T-cell (primary cell): ENCODE measurements at places on chromosomes 3 and 15. TPM values are rescaled to one million over a fixed set of nuclear protein-coding genes. Genes with fewer than 3 reads are reported as not detected.

- DNase-seq: no peak
These were observed 880.1 kb downstream of the CADM2 start for GRCh38 chr3:85838921-85839320.

- DNase-seq: peak; percentile 67
These were observed 13.5 kb upstream of the ZNF592 start for GRCh38 chr15:84734794-84735479.

DNA sequence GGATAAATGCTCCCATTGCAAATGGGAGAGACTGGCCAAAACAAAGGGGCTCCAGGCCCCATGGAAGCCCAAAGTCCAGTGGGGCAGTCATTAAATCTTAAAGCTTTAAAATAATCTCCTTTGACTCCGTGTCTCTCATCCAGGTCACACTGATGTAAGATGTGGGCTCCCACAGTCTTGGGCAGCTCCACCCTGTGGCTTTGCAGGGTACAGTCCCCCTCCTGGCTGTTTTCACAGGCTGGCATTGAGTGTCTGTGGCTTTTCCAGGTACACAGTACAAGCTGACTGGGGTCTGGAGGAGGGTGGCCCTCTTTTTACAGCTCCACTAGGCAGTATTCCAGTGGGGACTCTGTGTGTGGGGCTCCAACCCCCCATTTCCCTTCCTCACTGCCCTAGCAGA, 45.9 kb downstream of the NIPA2 start:
- no peak for DNase-seq

DNA sequence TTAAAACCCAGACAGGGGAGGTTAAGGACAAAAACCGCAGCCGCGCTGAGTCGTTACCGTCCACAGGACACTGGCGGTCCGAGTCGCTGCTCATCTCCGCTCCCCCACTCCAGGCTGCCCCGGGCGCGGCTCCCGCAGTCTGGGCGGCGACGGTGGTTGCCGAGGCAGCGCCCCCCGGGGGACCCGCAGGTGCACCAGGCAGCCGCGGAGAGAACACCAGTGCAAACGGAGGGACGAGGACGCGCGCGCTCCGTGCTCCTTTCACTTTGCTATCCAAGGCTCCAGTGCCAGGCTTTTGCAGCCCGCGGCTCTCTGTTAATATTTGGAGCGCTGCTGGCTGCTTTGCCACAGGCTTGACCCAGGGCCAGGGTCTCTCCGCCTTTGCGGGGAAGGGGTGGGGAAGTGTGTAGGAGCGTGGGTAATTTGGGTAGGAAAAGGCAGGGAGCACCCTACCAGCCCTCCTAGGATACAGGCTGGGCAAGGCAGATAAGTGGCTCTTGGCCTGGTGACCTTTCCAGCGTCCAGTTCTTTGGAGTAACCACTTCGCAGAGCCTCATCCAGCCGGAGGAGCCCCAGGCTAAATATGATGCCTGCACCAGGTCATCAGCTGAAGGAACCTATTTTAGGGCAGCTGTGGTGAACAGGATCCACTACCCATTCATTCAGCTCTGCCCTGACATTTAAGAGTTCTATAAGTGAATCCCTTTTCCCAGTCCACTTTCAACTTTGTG, at the start of gene GADL1:
GADL1 (minus strand) TSS at position 141 of the 731 bp plus-strand sequence; CDS start at position 94, 47 bp downstream.
- no peak for DNase-seq

DNA sequence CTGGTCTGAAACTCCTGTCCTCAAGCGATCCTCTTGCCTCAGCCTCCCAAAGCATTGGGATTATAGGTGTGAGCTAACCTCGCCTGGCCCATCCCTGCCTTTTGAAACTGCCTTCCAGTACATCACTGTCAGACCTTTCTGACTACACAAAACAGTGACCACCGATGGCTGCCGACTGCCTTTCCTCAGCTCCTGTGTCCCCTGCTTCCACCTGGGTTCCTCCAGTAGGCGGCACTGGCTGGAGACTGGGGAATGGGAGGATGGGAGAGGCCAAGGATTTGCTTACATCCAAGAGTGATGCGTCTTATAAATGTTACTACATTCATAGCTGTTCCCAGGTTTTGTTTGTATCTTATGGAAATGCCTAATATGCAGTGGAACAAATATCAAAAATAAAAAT, 242.8 kb downstream of the BBX start:
- no peak for DNase-seq

DNA sequence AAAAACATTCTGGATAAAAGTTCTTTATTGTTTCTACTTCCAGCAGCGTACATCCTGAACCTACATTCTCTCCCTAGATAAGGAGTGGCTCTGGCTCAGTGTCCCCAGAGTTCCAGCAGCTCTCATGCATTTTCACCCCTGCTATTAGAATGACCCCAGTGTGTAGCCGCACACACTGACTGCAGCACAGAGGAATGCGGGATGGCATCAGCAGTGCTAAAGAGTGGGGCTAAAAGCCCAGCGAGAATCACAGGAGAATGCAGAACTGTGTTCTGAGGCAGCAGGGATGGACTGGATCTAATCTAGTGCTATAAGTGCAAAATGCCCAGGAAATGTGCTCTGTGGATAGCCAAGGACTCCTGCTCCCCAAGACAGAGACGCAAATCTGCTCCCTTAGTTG, 66.4 kb upstream of the TJP1 start:
- no peak for DNase-seq

GRCh38 chr15:77744398-77744797, 111.7 kb upstream of the LINGO1 start:
- no peak for DNase-seq

GRCh38 chr15:40320931-40321371, 2.5 kb upstream of the INAFM2 start:
- peak; percentile 50 for DNase-seq

- no peak for DNase-seq
These were observed 172.3 kb upstream of the UBE2E1 start for GRCh38 chr3:23633261-23633960.

DNA sequence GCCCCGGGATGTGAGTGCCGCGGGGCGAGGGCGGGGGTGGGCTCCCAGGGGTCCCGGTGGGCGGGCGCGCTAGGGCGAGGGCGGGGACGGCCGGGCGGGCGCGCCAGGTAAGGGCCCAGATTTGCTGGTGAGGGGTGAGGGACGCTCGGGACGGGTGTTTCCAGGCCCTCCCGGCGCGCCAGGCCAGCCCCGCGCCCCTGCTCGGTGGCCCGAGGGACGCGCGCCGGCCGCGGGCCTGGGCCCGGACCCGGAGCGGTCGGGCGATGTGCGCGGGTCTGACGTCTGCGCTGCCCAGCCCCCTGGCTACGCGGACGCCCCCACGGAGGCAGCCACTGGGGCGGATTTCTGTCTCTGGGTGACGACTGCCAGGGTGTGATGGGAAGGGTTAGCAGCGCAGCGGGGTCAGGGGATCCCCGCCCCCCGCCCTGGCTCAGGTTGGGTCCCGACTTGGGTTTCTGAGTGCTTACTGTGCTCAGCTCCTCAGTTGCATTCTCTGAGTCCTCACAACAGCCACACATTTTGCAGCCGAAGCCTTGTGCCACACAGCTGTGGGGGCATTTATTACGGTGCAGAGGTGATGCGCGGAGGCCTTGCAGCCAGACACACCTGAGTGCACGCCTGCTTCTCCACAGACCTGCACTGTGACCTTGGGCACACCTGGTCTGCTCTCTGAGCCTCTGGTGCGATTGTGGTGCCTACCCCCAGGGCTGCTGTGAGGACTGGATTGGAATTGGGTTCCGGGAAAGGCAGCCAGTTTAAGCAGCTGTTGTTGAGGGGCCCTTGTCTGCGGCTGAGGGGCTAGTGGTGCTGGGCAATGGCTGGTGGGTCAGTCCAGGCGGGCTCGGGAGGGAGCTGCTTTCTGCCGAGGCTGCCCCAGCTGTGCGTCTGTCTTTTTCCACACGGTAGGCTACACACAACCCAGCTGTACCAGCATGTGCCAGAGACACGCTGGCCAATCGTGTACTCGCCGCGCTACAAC, 523 bp downstream of the HDAC11 start:
- peak; percentile 58 for DNase-seq

- DNase-seq: no peak
These were observed 38.3 kb downstream of the MYH15 start for GRCh38 chr3:108472001-108472591.

DNA sequence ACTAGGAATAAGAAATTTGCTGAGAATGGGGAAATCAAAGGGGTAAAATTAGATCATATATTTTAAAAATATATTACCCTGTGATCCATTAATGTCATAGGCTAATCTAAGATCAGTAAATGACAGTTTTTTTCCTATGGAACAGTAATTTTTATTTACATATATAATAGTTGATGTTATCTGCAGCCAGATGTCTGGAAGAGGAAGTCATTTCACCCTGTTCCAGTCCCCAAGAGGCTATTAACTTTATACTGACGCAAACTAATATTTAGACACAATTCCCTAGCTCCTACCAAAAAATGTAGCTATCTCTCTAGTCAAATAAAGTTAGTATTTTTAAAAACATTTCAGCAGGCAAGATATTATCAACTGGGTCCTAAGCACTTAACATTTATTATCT, 558.0 kb downstream of the MECOM start:
- DNase-seq: no peak

DNA sequence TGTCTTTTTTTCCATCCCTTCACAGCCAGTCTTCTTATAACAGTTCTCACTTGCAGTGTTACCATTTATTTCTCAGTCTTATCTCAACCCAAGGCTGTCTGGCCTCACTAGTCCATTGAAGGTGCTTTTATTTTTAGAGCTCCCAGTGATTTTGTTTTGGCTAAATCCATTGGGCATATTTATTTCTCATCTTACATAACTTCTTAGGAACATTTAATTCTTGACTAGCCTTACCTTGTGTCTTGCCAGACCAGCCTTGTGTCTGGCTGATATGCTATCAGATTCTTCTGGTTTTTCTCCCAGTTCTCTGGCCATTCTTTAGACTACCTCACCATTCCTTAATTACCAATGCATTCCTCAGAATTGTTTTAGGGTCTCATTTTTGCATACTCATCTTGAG, 42.3 kb upstream of the TUSC7 start:
- no peak for DNase-seq

DNA sequence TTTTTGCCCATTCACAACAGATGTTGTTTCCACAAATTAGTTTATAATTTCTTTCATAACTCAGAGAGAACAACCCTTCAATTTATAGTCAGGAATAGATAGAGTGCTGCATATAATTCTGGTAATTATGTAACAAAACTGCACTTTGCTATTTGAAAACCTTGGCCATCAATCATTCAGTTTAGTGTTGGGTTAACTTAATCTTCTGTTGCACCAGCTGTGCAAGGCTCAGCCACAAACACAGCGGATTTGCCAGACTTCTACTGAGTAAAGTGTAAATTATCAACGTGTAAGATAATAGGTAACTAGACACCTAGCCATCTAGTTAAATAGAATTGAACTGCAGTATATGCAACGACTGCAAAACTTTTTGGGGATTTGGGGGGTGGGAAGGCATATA, 1064.3 kb upstream of the EPHA6 start:
- no peak for DNase-seq

DNA sequence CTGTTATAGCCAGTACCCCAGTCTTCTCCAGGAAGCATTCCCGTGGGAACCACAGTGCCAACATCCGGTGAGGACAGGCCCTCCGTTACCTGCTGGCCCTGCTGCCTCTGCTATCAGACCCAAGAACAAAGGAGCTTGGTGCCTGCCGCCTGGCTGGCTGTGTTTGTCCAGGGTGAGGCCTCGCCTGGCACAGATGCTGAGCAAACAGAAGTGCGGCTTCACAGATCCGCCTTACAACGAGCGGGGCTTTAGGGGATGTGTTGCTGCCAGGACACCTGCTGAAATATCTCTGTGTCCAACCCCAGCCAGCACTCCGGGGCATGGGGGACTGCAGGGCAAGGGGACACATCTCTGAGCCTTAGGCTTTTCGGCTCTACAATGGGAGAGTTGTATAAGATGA, 2.2 kb upstream of the EPHB3 start:
- DNase-seq: no peak

DNA sequence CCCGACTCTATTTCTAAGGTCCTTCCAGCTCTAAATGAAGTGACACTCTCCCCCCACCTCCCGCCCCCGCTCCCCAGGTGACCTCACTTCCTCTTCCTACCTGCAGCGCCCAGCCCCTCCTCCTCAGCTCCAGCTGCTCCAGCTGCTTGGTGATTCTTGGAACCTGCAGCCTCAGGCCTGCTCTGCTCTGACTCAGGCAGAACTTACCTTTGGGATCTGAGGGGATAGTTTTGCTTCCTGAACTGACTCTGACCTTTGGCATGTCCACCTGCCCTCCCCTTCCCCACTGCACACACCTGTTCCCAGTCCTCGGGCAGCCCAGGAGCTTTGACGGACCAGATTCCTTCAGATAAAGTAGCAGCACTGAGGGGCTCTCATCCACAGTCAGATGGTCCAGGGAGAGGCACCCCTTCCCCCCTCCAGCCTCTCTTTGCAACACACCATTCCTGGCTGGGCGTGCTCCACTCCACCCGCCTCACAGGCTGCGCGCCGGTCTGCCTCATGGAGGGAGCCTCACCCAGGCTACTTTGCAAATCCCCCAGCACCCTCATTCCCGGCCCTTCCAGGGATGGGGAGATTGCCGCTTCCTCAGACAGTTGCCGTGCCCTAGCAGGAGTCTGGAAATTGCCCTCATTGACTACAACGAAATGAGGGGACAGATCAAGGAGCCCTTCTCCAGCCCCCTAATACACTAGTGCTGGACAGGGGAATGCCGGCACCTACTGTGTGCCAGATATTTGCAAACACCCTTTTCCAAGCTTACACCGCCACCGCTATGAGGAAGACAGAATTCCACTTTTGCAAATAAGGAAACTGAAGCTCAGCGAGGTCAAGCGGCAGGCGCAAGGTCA, 692 bp upstream of the C15orf39 start:
- DNase-seq: peak; percentile 22

SLC22A13 gene
- 0.73 TPM for total RNA-seq

ZNF660 gene
- total RNA-seq: 0.95 TPM

CEP63 gene
- total RNA-seq: 25.4 TPM

FAM98B gene
- total RNA-seq: 20.6 TPM

ABI3BP gene
- total RNA-seq: 0.66 TPM

ANKUB1 gene
- not detected for total RNA-seq

TMED3 gene
- total RNA-seq: 20.3 TPM

ANKRD34C gene
- total RNA-seq: not detected
